ENCODE measurements at places on chromosomes 4 and X.

DNA sequence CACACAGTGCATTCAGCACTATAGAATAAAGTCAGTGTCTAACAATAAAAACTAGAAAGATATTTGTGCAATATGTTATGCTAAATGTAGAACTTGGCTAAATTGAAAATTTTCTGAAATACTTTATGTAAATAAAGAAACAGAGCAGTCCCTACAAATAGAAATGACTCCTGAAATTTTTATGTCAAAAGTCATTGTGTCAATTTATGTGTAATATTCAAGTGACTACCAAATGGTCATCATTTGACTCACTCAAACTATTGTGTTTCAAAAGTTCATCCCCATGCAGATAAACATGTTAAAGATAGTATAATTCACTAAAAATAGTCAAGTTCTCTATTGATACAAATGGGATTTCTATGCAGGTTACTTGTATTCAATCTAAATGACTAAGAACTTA is 17.9 kb downstream of the LRBA start:
- no peak for DNase-seq

DNA sequence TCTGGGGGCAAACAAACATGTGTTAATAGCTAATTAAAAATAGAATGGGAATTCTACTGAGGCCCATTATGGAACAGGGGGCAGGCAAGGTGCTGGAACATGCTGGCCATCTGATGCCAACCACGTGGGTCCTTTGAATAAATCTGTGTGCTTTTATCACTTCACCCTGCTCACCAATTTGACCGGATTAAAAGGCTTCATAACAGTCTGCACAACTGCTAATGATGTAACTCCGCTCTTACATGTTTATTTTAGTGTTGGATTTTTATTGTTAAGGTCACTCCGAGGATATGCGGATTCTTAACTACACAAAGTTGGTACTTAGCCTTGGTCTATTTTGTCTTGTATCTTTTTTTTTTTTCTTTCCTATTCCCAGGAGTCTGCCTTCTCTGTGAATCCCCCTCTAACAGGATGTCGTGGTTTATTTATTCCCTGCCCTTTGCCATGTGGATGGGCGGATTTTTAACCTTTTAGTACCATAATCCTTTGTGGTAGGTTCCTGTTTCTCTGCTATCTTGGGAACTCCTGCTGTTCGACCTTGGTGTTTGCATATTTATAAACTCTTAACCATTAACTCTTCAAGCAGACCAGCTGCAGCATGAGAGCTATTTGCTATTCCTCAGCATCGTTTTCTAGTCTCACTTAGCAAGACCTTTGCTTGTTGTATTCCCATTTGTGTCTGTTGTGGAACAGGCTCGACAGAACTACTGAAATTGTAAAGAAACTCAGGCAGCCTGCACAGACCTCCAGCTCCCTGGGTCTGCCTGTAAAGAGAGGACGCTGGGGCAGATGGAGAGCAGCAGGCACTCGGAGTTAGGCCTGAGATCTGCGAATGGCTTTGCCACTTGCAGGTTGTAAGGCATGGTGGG is 38.0 kb downstream of the TRIM2 start:
- no peak for DNase-seq

DNA sequence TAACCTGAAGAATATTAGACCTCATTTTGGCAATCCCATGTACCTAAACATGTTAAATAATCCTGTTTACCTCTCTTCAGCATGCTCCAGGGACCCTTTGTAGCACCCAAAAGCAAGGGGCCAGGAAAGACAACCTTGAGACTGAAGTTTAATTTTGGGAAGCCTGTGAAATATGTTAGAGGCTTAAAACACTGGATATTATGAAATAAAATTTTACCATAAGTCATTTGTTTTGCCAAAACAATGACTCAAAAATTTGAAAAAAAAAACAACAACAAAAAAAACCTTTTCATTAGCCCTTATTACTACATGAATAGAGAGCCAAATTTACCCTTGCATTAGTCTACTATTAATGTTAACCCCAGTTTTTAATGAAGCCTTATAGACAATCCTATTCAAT is 49.7 kb downstream of the HMGB2 start:
- DNase-seq: no peak

DNA sequence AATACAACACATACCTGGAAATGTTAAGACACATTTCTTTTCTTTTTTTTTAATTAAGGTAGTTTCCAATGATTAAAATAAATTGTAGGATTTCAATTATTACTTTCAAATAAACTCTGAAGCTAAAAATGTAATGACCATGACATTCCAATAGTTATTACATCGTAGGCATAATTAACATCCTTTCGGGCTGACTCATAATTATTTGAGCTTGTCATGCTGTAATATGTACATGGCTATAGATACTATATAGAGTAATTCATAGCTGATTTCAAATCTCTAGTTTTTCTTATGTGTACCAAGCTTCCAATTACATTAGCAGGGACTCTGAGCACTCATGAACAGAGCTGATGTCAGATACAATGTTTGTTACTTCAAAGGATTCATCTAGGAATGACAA is 125.7 kb upstream of the GABRG1 start:
- DNase-seq: no peak

- DNase-seq: no peak
These were observed 478.0 kb downstream of the KCNIP4 start for GRCh38 chr4:21470535-21470934.

DNA sequence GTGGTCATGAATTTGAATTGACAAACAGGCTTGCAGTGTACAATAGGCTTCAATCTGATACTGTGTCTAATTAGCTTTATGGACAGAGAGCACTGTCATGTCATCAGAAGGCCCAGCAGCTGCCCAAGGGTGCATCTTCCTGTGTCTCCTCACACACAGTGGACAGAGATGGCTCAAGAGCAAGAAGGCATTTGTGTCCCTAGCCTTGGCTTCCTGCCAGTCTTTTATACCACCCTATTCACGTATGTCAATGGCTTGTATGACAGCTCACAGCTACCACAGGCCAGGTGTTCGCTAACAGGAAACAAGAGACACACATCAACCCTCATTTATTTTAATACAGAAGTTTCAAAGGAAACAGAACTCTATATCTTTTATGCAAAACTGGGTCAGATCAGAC is 874.0 kb upstream of the AGA start:
- DNase-seq: no peak

GRCh38 chr4:154421618-154422017 is 70.0 kb downstream of the DCHS2 start:
- no peak for DNase-seq

DNA sequence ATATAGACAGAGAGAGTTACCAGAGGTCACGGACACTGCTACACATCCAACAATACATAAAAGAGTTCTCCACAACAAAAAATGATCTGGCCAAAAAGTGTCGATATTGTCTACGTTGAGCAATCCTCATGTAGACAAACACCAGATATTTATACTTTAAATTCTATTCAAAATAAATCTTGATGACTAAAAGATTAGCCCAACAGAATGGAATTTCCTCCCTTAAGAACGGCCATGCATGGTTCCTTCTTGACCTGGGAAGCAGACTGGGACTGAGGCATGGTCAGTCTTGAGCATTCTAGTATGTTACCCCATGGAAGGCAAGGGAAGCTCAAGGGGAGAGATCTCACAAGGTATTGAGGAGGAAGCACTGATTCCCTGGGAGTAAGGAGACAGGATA is 43.5 kb downstream of the LHFPL1 start:
- no peak for DNase-seq

DNA sequence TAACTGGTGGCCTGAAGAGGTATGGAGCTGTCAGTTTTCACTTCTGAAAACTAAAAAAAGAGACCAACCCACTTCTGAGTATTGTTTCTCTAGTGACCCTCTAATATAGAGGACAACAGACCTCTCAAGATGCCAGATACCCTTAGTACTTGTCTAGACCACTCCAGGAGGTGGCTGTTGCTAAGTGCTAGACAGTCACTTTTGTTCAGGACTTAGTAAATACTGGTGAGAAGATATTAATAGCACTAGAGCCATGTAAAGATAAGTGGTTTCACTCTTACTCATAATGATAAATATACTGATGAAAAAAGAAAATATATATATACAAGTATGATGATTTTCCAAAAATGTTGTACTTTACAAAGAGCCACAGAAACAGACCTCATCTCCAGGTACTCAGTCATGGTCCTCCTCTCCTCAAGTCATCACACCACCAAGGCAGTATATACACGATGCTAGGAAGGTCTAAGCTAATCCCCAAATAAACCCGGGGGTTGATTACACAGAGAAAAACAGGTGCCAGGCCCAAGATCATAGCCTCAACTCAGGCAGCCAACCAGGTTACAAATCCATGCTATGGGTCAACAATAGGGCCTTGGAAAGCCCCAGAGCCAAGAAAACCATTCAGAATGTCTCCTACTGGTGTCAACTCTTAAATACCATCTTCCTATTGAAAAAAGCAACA is 66.9 kb downstream of the ARHGEF9 start:
- no peak for DNase-seq

Data from KG1 (cell line).